ENCODE measurements at places on chromosomes 3 and 15. TPM values are rescaled to one million over a fixed set of nuclear protein-coding genes. Genes with fewer than 3 reads are reported as not detected.

DNA sequence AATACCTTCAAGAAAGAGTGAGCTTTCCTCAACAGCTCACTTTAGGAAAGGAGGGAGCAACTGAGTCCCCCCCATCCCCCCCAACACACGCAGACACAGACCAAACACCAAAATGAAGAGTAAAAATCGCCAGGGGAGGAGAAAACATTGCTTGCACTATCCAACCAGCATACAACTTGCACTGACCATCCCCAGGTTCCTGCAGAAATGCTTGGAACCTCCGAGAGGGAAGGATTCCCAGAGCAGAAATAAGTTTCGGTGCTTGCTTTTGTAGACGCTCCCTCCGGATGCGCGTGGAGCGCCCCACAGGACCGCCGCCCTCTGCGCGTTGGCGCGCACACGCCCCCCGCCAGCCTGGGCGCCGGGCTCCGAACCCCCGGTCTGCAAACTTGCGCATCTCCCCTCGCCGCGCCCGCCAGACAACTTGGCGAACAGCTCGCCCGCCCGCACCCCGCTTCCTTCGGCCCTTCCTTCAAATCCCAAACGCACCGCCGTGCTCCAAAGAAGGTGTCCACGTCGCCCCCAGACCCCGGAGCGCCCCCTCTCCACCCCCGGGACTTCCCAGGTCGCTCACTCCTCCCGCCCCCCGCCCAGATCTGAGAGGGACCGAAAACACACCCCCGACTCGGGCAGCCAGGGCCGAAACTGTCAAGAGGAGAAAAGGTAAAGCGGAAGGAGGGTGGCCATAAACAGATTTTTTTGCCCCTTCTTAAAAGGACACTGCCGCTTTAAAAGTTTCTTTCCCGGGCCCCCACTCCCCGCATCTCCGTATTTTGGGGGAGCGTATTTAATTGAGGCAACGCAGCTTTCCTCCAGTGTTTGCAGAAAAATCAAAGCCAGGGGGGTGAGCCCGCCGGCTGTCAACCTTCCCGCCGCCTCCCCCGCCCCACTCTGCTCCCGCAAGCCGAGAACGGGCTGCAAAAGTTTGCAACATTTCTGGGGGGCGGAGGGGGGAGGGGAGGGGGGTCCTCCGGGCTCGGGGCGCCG lies 859 bp downstream of the RORA start:
- no peak for DNase-seq

Gene ZBBX
- not detected for polyA plus RNA-seq

GRCh38 chr15:88664151-88664778 lies 25.4 kb downstream of the ISG20 start:
- DNase-seq, result peak; percentile 48

Gene HYPK
- polyA plus RNA-seq, result 11.9 TPM

Gene SNAP23
- 59.5 TPM for polyA plus RNA-seq

Gene CIB2
- 2.0 TPM for polyA plus RNA-seq

GRCh38 chr15:70426096-70426821 lies 328.5 kb upstream of the TLE3 start:
- DNase-seq, result no peak

Gene SLC9A9
- polyA plus RNA-seq, result 18.0 TPM

DNA sequence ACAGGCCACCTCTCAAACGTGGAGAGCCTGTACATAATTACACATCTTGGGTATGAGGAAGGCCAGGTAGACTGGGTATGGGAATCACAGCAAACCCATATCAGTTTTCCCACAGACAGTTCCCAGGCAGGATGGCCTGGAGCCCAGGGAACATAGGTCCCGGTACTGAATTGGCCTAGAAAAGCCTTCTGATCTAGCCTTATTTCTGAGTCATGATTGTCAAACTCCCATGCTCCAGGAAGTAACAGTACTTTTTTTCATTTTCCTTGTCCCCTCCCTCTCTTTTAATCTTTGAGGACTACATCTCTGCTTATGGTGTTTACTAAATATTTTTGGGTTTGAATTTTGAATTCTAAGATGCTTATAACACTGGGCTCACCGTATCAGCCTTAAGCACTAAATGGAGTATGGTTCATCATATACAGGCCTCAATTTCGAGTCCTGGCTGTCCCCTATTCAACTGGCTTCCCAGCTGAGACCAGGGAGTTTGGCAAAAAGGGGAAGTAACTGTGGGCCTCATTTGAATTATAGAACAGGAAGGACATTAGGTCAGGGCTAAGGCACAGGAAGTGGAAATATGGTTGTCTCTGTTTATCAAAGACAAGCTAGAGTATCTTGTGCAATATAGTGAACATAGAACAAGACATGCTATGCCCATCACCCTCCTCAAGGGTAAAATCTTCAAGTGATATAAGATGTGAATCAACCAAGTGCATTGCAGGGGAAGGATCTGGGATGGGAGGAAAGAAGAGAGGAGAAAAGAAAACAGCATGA lies 494.6 kb downstream of the NTRK3 start:
- DNase-seq, result no peak

Gene CNBP
- polyA plus RNA-seq, result 931 TPM

DNA sequence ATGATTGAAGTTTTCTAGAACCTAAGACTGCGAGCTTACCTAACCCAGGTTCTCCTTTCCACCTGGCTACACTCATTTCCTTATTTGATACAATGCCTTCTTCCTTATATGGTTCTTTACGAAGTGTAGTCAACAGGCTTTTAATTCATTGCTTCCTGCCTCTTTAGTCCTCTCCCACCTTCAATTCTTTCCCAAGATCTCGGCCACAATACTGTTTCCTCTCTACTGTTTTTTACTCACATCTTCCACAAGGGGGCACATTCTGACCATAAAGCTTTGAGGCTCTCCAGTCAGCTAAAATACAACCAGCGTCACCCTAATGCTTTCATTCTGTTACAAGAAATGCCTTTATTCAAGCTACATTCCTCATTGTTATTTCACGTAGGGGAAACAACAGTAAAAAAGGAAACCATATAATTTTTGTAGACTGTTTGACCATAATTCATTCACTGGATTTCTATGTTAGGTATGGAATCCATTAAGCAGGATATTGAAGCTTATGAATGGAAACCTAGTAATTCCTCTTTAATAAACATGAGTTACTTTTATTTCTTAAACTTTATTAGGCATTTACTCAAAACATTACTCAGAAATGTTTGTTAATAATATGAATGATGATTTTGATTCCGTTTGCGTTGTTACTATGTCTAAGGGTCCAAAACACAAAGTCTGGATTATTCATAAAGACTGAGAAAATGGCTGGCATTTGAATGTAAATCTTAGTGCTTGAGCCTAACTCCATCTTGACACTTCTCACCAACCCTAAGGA lies 29.5 kb upstream of the VEPH1 start:
- no peak for DNase-seq

Gene SLC9C1
- polyA plus RNA-seq, result not detected

DNA sequence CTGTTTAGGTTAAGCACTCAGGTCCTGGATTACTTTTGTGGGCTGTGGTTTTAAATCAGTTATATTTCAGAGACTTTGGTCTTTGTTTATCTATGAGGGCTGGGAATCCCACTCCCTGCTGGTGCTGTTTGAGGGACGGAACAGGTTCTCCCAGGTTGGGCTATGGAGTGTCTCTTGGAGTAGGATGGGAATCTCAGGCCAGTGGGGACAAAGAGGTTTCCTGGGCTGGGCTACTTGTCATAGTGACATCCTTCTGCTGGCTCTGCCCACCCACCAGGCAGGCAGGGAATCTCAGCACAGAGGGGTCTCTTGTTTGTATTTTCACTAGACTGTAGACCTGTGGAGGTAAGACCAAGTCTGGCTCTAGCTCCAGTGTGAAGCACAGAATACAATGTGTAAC lies 47.2 kb upstream of the UBE3A start:
- no peak for DNase-seq

DNA sequence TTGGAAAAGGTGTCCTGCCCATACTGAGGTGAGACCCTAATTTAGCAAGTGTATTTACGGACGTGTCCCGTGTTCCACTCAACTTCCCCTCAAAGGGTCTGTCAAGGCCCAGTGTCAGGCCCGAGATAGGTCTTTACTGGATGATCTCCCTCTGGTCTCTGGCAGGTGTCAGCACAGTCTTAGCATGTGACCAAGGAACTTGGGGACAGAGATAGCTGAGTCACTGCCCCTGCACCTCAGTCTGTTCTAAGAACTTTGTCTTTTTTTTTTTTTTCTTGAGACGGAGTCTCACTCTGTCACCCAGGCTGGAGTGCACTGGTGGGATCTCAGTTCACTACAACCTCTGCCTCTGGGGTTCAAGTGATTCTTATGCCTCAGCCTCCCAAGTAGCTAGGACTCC lies 32.1 kb upstream of the ALPK3 start:
- no peak for DNase-seq

- peak; percentile 25 for DNase-seq
Observed at GRCh38 chr3:126124896-126125295, 41.0 kb upstream of the SLC41A3 start.

GRCh38 chr3:176352716-176353334 lies 844.5 kb downstream of the TBL1XR1 start:
- no peak for DNase-seq

Gene DISP2
- polyA plus RNA-seq, result 1.1 TPM

Gene GLCE
- polyA plus RNA-seq, result 8.4 TPM

- no peak for DNase-seq
Observed at GRCh38 chr3:146650691-146651442, 45.7 kb upstream of the PLSCR5 start.

Gene AMT
- polyA plus RNA-seq, result 0.62 TPM

Gene ARL14
- polyA plus RNA-seq, result not detected

Gene OR5K2
- polyA plus RNA-seq, result not detected

Gene C15orf39
- polyA plus RNA-seq, result 6.1 TPM

GRCh38 chr3:174253940-174254339 lies 605.2 kb upstream of the NAALADL2 start:
- DNase-seq, result no peak

Gene PPM1M
- 81.8 TPM for polyA plus RNA-seq

Gene CIB1
- 251 TPM for polyA plus RNA-seq

- no peak for DNase-seq
Observed at GRCh38 chr3:161474741-161475140, 21.9 kb upstream of the OTOL1 start.

- DNase-seq, result no peak
Observed at GRCh38 chr3:160478338-160478737, 28.8 kb upstream of the TRIM59 start.

Gene GHSR
- not detected for polyA plus RNA-seq

DNA sequence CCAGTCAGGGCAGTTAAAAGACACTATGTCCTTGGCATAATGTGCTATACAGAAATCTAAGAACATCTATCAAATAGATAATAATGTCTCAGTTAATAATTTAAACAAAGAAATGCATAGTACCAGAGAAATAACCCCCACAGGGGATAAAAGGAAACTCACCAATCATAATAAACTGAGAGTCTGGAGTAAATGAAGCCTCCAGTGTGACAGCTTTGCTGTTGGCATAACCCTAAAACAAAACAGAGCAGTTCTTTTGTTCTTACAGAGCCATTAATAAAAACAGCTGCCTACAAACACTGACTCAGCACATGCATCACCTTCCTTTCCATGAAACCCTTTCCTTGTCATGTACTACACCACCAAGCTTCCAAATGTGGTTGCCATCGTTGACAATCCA lies 13.5 kb downstream of the PPM1M start:
- no peak for DNase-seq

- peak; percentile 38 for DNase-seq
Observed at GRCh38 chr3:141243271-141243707, 11.7 kb downstream of the PXYLP1 start.

- no peak for DNase-seq
Observed at GRCh38 chr3:49792371-49793150, 6.2 kb upstream of the IP6K1 start.

DNA sequence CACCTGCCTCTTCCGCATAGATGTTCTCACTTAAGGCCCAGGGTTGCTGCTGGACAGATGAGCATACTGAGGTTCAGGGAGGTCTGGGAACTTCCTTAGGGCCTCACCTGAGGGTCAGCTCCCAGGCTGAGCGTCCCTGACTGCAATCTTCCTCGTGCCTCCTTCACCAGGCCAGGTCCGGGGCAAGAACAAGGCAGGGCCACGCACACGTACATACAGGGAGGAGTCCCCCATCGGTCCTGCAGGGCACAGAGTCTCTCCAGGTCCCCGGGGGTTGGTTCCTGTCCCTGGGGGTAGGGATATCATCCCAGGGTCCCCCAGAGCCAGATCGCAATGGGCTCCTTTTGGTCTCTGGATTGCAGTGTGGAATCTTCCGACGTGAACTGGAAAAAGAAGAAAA lies 130.1 kb downstream of the LRRK1 start:
- DNase-seq, result no peak

- no peak for DNase-seq
Observed at GRCh38 chr3:181230258-181230657, 240.7 kb upstream of the DNAJC19 start.

DNA sequence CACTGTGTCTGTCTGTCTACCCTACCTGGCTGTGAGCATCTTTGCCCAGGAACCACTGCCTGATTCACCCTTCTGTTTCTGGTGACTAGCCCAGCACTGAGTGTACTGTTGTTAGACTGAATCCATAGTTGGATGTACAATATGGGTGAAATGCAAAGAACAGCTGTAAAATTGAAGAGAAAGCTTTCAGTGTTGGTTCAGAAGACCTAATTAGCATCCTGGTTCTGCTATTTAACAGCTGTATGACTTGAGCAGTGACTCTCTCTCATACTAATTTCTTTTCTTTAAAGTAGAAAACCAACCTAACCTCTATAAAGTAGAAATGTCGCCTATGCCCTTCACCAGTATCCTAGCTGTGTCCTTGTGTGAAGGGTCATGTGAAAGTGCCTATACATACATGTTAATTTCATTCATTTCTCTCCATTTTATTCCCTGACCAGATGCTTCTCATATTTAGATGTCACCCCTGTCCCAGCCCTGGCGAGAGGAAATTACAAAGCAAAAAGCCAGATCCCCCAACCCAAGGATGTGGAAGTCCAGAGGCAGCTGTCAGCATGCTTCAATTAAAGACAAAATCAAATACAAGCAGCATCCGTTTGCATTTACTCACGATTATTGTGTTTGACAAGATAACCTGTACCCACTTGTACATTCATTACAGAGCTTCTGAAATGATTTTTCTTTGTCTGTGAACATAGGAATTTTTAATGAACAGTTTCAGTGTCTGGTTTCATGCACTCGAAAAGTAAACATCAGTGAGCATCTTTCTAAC lies 305.7 kb upstream of the ICE2 start:
- DNase-seq, result no peak

DNA sequence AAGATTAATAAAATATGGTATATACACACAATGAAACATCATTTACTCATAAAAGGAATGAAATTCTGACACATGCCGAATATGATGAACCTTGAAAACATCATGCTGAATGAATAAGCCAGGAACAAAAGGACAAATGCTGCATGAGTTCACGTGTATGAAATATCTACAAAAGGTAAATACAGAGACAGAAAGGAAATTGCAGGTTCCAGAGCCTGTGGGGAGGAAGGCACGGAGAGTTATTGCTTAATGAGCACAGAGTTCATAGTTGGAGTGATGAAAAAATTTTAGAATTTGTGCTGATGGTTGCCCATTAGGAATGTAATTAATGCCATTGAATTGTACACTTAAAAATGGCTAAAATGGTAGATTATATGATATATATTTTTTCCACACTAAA lies 49.5 kb downstream of the OCA2 start:
- DNase-seq, result no peak
